ENCODE measurements at places on chromosomes 4 and X.

DNA sequence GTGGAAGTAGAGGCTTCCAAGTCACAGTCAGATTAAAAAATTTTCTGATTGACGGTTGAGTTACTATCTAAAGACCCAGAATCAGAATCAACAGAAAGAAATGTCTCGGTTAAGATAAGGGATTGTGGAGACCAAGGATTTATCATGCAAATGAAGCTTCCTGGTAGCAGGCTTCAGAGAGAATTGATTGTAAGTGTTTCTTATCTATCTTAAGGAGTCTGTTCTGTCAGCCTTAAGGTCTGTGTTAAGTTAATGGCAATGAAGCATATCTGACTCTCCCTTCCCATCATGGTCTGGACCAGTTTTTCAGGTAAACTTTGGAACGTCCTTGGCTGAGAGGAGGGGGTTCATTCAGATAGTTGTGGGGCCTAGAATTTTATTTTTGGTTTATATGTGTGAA lies 780.2 kb downstream of the FAM133A start:
- no peak for DNase-seq

DNA sequence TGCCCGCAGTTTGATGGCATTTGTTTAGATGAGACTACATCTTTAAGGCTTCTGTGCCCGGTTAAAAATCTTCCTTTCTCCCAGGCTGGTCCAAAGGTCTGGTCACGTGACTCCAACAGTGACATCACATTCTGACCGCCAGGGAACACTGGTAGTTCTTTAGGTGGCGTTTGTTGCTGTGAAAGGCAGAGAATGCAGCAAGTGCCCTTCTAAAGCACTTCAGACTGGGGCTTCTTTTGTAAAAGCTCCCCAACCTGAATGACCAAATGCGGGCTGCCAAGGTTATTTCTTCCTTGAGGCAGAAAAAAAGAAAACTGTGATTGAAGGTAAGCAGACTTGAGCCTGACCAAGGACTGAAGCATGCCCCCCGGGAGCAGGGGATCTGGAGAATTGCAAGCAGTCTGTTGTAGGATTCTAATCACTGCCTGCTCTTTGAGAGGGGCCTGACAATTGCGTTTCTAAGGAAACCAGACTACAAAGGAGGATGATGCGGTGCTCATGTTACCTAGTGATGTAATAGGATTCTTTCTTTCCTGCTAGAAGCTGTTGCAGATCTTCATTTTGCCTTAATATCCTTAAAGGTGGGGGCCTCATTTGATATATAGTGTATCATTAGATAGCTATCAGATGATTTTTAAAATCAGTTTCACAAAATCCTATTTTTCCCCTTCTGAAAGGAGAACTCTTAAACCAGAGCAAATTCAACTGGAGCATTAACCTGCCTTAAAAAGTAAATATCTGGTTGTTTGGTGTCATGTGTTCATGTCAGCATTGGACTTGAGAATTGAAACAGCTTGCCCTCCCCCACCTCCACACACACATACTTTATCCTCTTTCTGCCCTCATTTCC lies 133.1 kb downstream of the AKAP4 start:
- DNase-seq = peak; percentile 65

GRCh38 chrX:11188664-11189063 lies 77.5 kb downstream of the HCCS start:
- DNase-seq = no peak

GRCh38 chr4:71241501-71242288 lies 97.1 kb upstream of the SLC4A4 start:
- DNase-seq = peak; percentile 70

GRCh38 chr4:184416913-184417734 lies 57.2 kb downstream of the IRF2 start:
- DNase-seq = peak; percentile 55

GRCh38 chr4:6111354-6111960 lies 88.9 kb downstream of the JAKMIP1 start:
- DNase-seq = no peak

DNA sequence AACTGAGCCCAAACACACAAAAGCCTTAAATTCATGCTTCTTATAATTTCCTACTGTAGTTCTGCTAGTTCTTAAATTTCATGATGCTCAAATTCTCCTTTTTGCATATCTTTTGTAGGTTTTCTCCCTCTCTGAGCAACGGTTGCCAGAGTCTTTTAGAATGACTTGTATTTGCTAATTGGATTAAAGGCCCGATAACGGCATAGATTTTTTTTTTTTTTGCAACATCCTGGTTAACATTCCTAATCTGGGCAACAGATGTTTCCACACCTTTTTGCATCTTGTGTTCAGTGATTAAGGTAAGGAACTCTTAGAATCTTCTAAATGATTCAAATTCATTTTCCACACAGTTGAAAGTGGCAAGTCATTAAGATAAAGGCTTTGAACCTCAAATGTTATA lies 66.3 kb upstream of the ADGRG2 start:
- DNase-seq = no peak

GRCh38 chrX:51728202-51728601 lies 15.0 kb upstream of the GSPT2 start:
- DNase-seq = no peak

- no peak for DNase-seq
Measured at GRCh38 chrX:108033890-108034289, 11.0 kb upstream of the VSIG1 start.

Measured in lung (tissue), 17 donors.